ENCODE measurements at places on chromosomes 3 and 15. TPM values are rescaled to one million over a fixed set of nuclear protein-coding genes. Genes with fewer than 3 reads are reported as not detected.

The HRG gene
- not detected for total RNA-seq

The ZNF280D gene
- total RNA-seq: 34.7 TPM

The HYKK gene
- 5.1 TPM for total RNA-seq

The KBTBD12 gene
- total RNA-seq: 36.6 TPM

DNA sequence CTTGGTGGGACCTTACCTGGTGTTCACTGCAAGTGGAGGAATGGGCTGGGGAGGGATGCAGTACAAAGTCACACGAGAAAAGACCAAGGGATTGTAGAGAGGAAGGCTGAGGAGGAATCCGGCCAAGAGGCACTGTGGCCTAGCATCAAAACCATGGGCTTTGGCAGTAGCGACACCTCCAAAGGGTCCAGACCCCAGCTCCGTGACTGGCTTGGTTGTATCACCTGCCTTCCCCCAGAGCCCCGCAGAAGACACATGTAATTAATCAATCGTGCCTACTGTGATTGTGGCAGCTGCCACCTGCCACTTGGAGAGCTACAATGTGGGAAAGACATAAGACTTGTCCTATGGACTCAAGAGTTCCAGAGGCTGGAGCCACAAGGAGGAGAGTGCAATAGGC, 54.7 kb downstream of the ST8SIA2 start:
- DNase-seq: no peak

GRCh38 chr15:32857732-32858131, 139.9 kb downstream of the GREM1 start:
- DNase-seq: no peak

- no peak for DNase-seq
Observed at GRCh38 chr3:67294341-67294740, 296.2 kb downstream of the KBTBD8 start.

DNA sequence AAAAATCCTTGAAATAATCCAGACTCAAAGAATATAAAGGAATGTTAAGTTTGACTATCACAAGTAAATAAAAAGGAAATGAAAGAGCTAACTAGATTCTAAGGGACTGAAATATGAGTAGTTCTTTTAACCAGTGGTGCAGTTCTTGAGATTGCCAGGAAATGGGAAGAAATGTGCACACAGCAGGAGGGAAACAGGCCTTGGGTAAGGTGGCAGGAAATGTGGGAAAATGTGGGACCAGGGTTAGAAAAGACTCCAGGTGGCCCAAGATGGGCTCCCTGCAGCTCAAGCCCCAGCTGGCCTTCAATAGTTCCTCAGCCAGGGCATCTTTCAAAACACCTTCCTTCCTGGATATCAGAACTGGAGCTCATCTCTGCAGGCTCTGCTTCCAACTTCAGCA, 181.3 kb downstream of the ISL2 start:
- DNase-seq: no peak

GRCh38 chr3:12138044-12138443, 20.7 kb downstream of the TIMP4 start:
- DNase-seq: no peak

DNA sequence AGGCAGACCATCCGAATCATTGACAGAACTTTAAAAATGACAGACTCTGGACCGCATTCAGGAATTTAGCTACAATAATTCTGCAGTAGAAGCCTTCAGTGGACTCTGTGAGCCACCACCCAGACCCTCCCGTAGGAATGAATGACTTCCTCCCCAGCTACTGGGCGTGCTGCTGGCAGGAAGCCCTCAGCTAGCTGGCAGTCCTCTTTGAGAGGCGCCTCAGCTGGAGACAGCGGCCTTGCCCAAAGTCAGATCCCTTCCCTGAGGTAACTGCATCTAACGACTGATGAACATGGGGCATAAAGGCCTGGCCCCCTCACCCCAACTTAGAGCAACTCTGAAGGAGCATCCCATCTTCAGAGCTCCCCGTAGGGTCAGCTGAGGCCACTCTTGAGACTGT, 25.8 kb downstream of the CRABP1 start:
- no peak for DNase-seq

- DNase-seq: no peak
Observed at GRCh38 chr15:67825881-67826716, 790 bp downstream of the SKOR1 start.

DNA sequence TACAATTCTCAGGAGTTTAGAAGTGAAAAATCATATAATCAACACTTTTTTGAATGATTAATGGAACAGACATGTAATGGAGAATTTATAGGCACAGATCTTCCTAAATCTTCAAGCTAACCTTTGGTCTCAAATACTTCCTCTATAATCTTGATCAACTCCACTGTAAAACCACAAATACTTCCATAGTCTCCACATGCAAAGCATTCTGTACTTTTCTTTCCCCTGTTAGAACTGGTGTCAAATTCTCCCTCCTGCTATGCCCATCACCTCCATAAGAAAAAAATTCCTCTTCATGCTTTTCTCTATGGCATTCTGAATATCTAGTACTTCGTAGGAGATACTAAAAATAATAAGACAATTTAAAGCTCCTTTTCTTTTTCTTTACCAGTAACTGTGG, 214.3 kb downstream of the ADAMTS9 start:
- DNase-seq: no peak

DNA sequence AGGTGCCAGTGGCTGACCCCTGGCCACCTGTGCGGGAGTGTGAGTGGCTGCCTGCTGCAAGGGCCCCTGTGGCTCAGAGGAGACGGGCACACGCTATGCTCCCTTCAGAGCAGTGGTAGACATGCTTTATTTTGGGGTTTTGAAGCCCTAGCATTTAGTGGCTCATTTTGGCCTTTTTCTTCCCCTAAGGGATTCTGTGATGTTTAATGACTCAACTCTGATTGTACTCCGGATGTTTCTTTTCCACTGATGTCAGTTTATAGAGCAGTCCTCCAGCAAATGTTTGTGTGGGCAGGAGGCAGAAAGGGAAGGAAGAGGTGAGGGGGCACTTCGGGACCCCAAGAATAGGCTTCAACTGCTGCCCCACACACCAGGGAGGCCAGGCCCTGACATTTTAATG, 288.9 kb upstream of the C2CD4B start:
- no peak for DNase-seq

- DNase-seq: no peak
Observed at GRCh38 chr3:186536883-186537844, 7.0 kb downstream of the CRYGS start.

DNA sequence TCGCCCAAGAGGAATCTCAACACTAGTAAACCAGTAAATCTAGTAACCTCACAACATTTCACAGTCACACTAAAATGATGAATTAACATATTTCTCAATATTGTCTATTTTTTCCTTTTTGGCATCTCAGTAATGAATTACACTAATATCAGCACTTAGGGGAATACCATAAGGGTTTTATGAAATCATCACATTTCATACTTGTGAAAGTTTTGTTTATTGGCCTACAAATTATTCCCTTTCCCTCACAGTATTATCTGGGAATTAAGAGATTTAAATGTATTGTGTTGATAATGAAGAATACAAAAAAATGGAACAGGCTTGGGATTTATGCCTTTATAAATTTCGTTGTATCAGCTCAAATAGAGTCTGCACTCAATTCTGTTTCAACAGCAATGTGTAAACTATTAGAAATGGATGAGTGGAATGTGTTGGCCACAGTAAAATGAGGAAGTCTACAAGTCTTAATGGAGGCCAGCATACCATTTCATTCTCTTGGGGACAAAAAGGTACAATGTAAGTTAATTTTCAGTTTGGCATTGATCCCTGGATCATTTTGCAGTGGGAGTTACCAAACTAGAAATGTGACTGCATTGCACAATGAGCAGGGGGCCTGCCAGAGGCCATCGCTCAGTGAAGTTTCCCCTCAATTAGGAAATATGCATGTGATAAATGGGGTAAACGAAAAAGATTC, 195.4 kb downstream of the FMN1 start:
- DNase-seq: no peak

GRCh38 chr3:28564211-28564610, 215.6 kb upstream of the AZI2 start:
- no peak for DNase-seq

- no peak for DNase-seq
Observed at GRCh38 chr3:99910752-99911290, 93.2 kb downstream of the CMSS1 start.

DNA sequence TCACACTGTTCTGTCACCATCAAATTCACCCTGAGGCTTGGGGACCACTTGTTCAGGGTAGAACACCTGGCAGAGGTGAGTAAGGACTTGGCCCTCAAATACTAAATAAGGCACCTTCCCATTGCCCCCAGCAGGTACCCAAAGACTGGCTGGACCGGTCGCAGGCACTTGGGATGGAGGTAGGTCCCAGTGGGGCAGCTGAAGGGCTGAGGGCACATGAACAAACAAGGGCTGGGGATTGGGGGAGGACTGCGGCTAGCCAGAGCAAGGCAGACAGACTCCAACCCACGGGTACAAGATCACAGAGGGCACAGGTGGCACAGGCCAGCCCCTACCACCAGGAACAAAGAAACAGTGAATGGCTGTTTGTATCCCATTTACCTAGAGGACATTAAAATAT, 1.9 kb downstream of the MRPS25 start:
- DNase-seq: no peak

DNA sequence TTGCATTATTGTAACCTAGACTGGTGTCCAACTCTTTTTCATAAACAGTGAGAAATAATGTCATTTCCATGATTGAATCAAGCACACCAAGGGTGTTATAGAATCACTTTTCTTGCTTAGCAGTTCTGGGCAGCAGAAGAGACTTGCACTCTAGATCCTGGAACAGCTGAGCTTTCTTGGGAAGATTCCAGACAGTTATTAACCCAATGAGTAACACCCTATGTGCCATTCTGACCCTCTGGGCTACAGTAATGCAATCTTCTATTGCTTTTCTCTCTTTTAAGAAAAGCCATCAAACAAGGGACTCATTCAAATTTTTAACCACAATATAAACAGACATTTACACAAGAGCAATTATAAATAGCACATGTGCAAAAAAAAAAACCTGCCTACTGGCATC, 39.3 kb upstream of the USP3 start:
- no peak for DNase-seq

DNA sequence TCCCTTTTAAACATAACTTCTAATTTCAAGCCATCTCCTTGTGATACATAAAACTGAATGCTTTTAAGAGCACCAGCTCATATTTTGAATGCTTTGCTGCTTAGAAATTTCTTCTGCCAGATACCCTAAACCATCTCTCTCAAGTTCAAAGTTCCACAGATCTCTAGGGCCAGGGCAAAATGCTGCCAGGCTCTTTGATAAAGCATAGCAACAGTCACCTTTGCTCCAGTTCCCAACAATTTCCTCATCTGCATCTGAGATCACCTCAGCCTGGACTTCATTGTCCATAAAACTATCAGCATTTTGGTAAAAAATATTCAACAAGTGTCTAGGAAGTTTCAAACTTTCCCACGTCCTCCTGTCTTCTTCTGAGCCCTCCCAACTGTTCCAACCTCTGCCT, 17.5 kb downstream of the OSTN start:
- DNase-seq: no peak

GRCh38 chr15:65806397-65806796, 14.3 kb upstream of the DENND4A start:
- no peak for DNase-seq
